ENCODE measurements at places on chromosomes 6 and 20.

DNA sequence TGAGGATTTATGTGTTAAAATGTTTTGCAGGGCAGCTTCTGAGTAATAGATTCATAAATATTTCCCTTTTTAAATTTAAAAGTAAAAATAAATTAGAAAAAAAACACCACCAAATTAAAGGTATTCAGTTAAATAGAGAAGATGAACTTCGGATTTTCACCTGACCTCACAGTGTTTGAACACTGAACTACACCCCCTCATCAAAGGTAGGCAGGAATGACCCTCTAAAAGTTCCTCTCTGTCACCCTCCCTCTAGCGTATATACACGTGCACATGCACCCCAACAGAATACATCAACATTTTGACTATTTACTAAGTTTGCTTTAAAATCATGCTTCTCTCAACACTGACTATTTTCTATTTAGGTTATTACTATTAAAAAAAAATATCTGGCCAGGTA lies 528.3 kb downstream of the QKI start:
- no peak for DNase-seq

- DNase-seq = no peak
Measured at GRCh38 chr6:52731719-52732118, 31.6 kb downstream of the GSTA2 start.

- DNase-seq = no peak
Measured at GRCh38 chr20:60787276-60787675, 464.8 kb upstream of the CDH4 start.

DNA sequence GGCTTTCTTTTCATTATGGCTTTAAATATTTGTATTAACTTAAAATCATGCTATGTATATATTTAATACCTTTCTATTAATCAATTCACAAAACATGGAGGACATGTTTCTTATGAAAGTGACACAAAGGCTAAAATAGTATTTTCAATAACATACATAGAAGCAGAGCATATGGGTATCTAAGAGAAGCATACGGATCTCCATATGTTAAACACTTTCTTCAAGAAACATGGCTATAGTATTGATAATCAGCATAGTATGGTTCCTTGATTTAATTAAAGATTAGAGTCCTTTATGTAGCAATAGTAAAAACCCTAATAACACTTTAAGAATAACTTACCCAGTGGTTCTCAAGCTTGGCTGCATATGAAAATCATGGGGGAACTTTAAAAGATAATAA lies 58.5 kb downstream of the GRIK2 start:
- no peak for DNase-seq

DNA sequence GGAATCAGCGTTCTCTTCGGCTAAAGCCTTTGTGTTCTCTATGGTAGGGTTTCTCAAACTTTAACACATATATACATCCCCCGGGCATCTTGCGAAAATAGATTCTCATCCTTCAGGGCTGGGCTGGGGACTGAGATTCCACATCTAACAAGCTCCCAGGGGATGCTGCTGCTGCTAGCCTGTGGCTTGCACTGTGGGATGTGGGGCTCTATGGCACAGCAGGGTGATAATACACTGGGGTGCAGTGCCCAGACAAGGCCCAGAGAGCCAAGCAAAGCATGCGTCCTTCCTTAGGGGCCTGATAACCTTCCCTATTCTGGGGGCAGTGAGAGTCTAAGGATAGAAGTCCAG lies 102.0 kb downstream of the LAMP5 start:
- no peak for DNase-seq

- DNase-seq = no peak
Measured at GRCh38 chr20:10511509-10512251, 76.6 kb downstream of the SLX4IP start.

DNA sequence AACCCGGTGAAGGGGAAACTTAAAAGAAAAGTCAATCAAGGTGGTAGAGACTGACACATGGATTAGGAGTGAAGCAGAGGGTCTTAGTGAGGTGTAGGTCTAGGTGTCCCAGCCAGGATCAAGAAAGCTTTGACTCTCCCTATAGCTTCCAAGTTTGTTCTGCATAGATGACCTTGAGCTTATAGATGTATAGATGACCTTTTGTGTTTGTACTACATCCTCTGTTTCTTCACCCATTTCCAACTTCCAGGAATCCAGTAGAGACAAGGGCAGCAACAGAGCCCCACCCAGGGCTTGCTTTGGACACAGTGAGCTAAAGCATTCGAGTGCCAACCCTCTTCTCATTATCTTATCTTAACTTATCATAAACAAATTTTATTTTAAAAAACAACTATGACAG lies 1.8 kb upstream of the MRPS18A start:
- no peak for DNase-seq

- DNase-seq = no peak
Measured at GRCh38 chr6:29941471-29941870, 861 bp upstream of the HLA-A start.

- no peak for DNase-seq
Measured at GRCh38 chr20:58778760-58779159, 71.9 kb downstream of the GNAS-AS1 start.

DNA sequence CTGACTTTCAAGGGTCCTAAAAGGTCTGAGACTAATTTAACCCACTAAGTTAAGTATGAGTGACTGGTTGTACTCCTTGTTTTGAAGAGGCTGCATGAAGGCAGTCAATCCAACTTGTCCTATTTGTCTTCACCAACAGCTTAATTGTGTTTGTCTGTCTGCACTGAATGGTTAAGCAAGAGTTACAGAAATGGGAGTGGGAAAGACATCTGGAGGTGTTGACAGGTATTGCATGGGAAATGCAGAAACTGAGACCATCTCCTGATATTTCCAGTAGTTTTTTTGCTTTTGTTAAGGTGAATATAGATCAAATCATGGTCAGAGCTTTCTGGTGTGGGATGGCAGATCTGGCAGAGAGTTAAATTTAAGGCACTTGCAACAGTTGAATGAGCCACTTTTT lies 6.5 kb downstream of the FUT9 start:
- DNase-seq = no peak

- no peak for DNase-seq
Measured at GRCh38 chr20:53597521-53598120, 4.0 kb upstream of the ZNF217 start.

- no peak for DNase-seq
Measured at GRCh38 chr6:1820165-1820564, 210.4 kb downstream of the FOXC1 start.

- DNase-seq = no peak
Measured at GRCh38 chr20:34355427-34355826, 7.6 kb upstream of the ITCH start.

DNA sequence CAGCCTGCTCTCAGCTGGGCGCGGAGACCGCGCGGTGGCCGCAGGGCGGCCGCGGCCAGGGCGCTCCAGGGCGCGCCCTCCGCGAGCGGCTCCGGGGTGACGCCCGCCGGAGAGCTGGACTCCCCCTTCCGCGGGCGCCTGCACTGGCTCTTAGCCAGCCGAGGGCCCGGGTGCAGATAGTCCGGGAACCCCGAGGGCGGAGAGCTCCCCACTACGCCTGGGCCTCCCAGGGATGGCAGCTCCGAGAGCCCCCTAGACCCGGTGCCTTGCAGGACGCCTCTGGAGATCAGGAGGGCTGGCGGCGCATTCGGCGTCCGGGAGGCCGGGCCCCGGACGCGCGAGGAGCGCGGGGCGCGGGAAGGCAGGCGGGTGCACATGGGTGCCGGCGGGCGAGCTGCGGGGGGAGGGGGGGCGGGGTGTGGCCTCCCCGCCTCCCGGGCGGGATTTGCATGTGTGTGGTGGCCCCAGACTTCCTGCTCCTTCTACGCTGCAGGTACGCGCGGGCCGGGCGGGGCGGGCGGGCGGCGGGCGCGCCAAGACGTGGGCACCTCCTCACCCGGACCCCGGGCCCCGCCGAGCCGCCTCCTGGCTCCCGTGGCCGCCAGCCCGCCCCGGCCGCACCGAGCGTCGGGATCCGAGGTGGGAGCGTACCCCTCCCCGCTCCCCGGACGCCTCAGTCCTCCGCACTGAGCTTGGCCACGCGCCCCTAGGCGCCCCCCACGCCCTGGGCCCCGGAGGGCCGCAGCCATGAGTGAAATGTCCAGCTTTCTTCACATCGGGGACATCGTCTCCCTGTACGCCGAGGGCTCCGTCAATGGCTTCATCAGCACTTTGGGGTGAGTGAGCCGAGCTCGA lies at the start of gene ITPR3:
ITPR3 (plus strand) TSS at position 467 of the 855 bp plus-strand sequence; CDS start at position 748, 281 bp downstream.
- DNase-seq = peak; percentile 81

- no peak for DNase-seq
Measured at GRCh38 chr20:10113746-10114145, 79.0 kb downstream of the ANKEF1 start.

DNA sequence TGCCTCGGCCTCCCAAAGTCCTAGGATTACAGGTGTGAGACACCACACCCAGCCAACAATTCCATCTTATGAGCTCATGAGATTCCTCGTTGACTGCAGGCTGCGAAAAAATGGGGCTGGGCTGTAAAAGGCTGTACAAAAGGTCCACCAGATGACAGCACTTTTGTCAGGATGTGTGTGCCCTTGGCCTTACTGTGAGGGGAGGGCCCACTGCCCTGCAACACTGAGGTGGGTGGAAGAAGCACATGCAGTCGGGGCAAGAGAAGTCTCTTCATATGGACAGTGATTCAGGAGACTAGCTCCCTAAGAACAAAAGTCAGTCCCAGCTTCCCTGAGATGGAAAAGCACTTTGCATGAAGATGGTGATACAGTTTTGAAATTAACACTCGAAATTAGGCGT lies 50.5 kb downstream of the KCTD20 start:
- no peak for DNase-seq

GRCh38 chr20:32506721-32507120 lies 78.4 kb downstream of the NOL4L start:
- DNase-seq = no peak

GRCh38 chr6:139882977-139883728 lies 508.7 kb upstream of the CITED2 start:
- DNase-seq = no peak

DNA sequence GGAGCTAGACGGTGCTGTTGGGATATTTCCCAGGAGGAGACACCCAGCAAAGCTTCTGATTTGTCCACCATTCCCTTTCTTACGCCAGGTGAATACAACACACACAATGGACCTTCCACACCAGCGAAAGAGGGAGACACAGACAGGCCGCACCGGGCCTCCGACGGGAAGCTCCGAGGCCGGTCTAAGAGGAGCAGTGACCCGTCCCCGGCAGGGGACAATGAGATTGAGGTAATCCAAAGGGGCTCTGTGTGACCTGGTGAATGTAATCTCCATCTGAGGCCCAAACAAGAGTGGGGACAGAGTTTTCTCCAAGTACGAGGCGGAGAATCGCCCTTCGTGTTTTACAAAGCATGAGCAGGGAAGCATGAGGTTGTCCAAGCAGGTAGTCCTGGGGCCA lies 194.5 kb downstream of the EYA2 start:
- no peak for DNase-seq

DNA sequence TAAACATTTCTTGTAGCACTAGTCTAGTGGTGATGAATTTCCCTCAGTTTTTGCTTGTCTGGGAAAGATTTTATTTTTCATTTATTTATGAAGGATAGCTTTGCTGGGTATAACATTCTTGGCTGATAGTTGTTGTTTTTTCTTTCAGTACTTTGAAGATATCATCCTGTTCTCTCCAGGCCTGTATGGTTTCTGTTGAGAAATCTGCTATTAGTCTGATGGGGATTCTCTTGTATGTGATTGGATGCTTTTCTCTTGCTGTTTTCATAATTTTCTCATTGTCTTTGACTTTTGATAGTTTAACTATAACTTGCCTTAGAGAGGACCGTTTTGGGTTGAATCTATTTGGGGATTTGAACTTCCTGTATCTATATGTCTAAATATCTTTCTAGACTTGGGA lies 207.1 kb downstream of the PACRG start:
- no peak for DNase-seq

DNA sequence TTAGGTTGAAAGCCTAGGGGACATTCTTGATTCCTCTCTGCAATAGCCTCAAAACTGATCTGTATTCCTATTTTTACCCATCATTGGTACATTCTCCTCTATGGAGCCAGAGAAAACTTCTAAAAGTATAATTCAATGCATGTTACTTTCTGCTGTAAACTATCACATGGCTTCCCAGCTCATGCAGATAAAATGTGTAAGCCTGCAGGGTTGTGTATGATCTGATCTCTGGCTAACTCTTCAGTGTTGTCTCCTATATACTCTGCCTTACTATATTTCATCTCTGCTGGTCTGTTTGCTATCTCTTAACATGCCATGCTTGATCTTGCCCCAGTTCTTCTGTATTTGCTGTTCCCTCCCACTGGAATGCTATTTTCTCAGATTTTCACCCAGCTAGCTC lies 323.3 kb upstream of the RSPO3 start:
- DNase-seq = no peak

DNA sequence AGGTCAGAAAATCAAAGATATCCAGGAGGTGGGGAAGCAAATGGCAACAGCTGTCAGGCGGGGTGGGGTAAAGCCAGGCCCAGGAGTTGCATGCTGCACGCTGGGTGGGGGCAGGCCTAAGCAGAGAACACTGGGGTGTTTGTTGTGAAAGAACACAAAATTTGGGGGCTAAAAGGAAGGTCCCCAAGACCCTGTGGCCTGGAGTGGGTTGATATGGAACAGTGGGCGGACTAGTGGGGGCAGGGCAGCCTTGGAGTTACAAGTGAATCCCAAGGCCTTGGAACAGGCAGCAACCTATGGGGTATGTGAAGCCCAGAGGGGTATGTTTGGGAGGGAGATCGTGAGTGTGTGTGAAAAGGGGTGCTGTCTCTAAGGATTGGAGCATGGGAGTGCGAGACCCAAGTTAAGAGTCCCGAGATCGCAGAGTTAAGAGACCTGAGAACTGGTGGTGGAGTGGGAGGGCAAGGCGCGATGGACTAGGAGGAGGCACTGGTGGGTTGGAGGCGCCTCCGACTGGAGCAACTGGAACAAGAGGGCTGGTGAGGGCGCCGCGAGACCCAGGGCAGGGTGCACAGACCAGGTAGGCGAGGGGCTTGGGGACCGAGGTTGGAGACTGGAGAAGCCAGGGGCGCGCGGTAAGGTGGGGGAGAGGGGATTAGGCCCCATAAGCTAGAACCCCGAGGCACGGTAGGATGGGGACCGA lies 658 bp downstream of the CUL7 start:
- DNase-seq = no peak

DNA sequence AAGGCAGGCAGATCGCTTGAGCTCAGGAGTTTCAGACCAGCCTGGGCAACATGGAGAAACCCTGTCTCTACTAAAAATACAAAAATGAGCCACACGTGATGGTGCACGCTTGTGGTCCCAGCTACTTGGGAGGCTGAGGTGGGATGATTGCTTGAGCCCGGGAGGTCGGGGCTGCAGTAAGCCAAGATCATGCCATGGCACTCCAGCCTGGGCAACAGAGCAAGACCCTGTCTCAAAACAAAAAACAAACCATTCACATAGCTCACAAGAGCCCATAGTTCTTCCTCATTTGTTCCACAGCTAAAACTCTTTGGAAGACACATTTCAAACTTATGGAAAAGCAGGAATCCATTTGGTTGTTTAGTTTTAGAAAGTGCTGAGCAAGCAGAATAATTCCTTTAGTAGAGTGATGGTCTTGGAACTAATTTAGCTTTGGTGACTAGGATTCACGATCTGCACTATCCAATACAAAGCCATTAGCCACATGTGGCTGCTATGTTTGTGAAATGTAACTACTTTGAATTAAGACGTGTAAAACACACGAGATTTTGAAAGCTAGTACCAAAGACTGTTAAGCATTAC lies 4.1 kb downstream of the ZNFX1 start:
- no peak for DNase-seq

Data from D721Med (cell line).